CD4-positive, alpha-beta T cell treated with Interferon gamma for 1 hour (primary cell): ENCODE measurements at places on chromosomes 4 and X.

GRCh38 chr4:61277785-61278760, 77.9 kb downstream of the ADGRL3 start:
- no peak for DNase-seq

DNA sequence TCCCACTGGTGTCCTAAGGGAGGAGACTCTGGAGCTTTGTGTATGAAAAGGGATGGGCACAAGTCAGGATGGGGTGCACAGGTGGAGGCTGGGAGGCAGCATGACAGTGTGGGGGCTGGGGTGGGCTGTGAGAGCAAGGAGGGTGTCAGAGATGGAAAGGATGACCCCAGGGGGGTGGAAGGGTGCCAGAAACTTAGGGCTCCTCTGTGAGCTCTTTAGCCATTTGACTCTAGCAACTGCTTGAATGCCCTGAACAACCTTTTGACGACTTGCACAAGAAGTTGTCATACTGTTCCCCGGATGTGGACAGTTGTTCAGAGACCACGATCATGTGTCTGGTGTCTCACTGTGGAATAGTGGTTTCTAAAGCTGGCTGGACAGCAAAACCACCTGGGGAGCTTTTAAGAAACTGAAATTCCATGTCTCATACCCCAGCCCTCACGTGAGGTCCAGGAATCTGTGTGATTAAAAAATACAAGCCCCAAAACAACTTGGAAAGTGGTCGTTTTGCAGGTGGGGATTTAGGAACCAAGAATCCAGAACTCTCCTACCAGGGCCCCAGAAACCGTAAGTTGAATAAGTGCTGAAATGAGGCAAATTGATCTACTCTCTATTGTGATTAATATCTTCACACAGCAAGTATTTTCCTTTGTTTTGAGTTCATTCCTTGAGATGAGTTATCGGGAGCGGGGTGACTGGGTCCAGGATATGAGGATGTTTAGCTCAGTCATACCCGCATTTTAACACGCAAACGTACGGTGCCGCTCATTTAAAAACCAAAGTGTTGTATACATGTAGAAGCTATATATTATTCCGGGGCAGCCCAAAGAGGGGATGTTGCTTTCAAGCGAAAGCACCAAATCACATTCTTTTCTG, 3.4 kb downstream of the RHOH start:
- DNase-seq, result peak; percentile 72

DNA sequence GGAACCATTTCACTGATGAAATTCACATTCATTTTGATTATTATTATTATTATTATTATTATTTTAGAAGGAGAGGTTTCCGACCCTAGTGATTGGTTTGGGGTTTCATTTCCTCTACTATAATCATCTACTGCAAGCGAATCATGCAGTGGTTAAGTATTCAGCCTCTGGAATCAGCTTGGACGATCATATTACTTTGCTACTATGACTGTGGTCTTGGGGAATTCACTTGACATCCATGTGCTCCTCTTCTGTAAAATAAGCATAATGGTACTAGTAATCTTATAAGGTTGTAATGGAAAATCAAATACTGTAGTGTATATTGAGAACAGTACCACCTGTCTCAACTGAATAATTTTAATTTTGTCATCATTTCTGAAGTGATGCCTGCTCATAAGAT, 132.1 kb upstream of the SLC4A4 start:
- no peak for DNase-seq

DNA sequence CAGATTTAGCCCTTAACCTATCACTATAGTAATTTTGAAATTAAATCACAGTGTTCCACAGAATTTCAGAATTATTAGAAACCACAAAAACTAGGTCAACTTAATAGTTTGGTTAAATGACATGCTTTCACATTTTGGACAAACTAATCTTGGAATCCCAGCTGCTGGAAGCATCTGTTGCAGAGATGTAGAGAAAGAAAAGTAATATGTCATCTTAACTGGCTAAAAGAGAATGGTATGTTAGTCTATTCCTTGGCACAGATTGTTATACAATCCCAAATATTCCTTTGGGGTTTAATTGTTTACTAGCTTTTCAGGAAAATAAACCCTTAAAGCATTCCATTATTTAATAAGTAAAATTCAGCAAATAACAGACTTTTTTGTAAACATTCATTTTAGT, 519.9 kb downstream of the IL15 start:
- DNase-seq, result no peak

- DNase-seq, result no peak
Measured at GRCh38 chrX:136858007-136858756, 22.3 kb downstream of the RBMX start.
